ENCODE measurements at places on chromosomes 1 and 21.

- DNase-seq: no peak
Measured at GRCh38 chr1:154626456-154627256, 18.7 kb upstream of the ADAR start.

DNA sequence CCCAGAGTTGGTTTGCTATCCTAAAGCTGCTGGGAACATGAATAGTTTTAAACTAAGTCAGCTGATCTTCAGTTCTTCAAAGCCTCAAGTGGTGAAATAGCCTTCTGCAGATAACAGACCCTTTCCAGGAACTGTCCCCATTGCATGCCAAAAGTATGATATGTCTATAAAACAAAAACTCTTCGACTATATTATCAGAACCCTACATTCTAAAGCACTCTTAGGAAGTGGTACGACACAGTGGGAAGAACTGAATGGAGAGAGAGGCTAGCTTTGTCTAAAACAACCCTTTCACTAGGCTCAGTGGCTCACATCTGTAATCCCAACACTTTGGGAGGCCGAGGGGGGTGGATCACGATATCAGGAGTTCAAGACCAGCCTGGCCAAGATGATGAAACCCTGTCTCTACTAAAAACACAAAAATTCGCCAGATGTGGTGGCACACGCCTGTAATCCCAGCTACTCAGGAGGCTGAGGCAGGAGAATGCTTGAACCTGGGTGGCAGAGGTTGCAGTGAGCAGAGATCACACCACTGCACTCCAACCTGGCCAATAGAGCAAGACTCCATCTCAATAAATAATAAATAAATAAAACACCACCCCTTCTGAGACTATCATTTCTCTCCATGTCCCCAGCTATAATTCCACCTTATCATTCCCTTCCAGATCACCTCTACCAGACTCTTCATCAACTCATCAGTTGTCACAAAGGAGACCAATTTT, 2.2 kb upstream of the FRRS1 start:
- no peak for DNase-seq

DNA sequence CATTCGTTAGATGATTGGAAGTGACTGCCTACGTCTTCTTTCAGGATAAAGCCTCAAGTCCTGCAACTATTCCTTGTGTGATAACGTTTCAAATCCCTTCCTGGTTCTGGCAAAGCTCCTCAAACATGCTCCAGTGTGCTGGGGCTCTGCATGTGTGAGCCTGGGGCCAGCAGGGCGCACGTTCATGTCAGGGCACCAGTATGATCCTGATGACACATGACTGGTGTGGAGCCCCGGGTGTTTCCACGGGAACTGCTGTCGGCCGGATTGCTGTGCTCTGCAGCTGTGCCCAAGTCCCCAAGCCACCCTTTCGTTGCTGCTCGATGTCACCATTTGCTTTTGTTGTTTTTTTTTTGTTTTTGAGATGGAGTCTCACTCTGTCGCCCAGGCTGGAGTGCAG, 21.3 kb downstream of the KRTAP10-1 start:
- DNase-seq: no peak

GRCh38 chr1:110594456-110595352, 11.5 kb downstream of the KCNA2 start:
- peak; percentile 38 for DNase-seq

GRCh38 chr1:171754353-171754705, 12.5 kb upstream of the VAMP4 start:
- DNase-seq: no peak

GRCh38 chr1:94425821-94426484, 7.8 kb downstream of the ABCD3 start:
- DNase-seq: no peak

GRCh38 chr1:25933479-25934365, 27.5 kb upstream of the STMN1 start:
- no peak for DNase-seq

- DNase-seq: no peak
Measured at GRCh38 chr1:60402216-60402615, 328.6 kb upstream of the C1orf87 start.

DNA sequence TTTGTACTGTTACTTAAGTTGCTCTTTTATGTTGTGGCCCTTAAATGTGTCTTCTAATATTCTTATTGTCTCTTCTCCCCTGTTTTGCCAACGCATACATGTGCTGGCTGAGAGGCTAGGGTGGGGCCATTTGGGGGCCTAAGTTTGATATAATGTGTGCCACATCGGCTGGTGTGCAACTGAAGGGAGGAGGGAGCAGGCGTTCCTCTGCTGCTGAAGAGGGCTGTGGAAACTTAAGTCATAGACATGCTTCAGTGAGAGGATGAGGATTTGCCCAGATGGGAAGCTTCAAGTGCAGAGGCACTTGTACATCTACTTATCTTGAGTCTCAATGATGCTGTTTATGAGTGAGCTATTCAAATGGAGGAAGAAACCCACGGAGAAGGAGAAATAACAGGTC, 630.6 kb downstream of the LMO4 start:
- DNase-seq: no peak

DNA sequence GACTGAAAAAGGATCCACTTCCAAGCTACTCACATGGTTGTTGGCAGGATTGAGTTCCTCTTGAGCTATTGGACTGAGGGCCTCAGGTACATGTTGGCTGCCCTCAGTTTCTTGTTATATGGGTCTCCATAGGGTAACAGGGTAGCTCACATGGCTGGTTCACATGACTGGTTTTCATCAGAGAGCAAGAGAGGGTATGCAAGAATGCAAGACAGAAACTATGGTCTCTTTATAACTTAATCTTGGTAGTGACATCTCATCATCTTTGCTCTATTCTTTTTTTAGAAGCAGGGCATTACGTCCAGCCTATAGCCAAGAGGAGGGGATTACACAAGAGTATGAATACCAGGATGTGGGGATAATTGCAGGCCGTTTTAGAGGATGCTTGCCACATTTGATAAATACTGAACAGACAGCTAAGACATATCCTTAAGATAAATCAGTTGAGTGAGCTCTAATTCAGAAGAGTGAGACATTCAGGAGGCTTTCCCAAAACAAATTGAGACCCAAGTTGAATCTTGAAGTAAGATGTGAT, 100.2 kb downstream of the HMCN1 start:
- DNase-seq: no peak

DNA sequence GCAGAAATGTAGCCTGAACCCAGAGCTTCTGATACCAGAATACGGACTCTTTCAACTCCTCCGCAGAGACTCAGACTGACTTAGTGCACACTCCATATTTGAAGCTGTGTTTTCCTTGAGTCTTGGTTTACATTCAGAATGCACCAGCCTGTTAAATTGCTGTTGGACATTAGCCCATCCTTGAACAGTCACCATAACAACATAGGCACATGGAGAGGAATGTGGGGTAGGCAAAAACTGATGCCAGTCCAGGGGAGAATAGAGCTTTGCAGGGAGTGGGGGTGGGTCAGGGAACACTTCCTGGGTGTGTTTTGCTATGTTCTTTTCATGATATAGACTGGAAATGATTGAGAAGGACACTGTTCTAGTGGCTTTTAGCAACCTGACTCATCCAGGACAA, 76.3 kb upstream of the CACNA1E start:
- no peak for DNase-seq

GRCh38 chr1:35519432-35519831, 37.8 kb downstream of the KIAA0319L start:
- no peak for DNase-seq

- no peak for DNase-seq
Measured at GRCh38 chr1:213256438-213257087, 205.5 kb downstream of the RPS6KC1 start.

GRCh38 chr1:230328342-230329015, 97.7 kb downstream of the PGBD5 start:
- no peak for DNase-seq

DNA sequence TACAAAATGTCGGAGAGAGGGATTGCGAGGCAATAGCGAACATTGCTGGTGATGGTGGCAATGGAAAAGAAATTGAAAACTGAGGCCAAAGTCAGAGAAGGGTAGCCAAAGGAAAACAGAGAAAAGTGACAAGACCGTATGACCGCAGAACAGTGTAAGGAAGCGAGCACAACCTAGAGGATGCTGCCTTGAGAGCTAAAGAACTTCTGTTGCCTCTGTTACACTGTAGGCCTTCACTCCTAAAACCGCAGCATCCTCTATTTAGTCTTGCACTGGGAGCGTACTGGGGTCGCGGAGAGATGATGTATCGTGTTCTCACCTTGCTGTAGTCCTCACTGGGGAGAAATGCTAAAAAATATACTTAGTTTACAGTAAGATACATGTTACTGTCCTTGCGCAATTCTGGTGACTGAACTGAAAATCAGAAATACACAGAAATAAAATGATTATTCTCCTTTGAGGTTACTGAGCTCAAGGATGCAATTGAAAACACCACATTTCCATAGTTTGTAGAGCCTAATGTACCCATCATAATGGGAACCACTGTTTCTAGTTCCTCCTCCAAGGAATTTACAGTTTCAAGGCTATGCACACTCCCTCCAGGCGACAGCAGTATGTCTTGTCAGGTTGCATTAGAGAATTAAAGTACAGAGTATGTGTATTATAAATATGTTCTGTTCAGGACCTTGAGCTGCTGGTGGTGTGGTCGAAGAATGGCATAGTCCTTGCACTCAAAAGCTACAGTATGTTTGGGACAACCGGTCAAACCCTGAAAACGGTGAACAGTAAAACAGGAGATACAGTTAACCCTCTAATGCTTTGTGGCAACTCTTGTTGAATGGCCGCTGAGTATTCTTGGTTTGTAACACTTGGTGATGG, 1.3 kb downstream of the NEK7 start:
- peak; percentile 42 for DNase-seq

DNA sequence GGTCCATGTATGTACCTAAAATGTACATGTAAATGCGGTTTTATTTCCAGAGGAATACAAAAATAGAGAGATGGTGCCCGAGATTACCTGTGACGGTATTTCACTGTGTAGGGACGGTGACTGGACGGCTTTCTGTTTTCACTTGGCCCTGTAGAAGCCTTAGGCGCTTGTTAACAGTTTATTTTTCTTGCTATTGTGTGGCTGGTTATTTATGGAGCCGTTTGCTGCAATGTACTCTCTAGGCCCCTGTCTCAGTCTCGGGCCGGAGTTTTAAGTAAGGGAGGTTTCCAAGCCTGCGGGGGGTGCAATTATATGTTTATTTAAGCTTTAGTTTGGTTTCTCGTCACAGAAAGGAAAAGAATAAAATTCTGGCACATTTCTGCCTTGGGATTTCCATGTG, 413 bp downstream of the EFCAB7 start:
- DNase-seq: peak; percentile 12

GRCh38 chr1:156480411-156481192, 20.0 kb downstream of the MEF2D start:
- DNase-seq: peak; percentile 87

- no peak for DNase-seq
Measured at GRCh38 chr1:201076092-201076491, 36.1 kb downstream of the CACNA1S start.

DNA sequence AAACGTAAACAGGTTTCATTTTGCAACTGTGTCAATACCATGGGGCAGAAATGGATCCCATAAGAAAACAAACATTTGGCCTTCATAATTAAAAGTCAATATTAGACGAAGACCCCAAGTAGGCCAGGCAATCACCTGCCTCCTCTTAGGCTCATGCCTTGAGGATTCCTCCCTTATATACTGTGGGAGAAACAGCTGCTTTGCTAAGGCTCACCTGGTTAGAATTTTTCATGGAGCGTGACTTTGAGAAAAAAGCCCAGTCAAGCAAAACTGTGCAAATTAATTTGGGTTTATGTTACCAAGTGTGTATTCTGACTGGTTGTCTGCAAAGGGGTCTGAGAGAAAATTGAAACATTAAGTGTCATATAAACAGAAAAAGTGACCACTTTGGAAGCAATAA, 605.3 kb upstream of the USP24 start:
- DNase-seq: no peak

DNA sequence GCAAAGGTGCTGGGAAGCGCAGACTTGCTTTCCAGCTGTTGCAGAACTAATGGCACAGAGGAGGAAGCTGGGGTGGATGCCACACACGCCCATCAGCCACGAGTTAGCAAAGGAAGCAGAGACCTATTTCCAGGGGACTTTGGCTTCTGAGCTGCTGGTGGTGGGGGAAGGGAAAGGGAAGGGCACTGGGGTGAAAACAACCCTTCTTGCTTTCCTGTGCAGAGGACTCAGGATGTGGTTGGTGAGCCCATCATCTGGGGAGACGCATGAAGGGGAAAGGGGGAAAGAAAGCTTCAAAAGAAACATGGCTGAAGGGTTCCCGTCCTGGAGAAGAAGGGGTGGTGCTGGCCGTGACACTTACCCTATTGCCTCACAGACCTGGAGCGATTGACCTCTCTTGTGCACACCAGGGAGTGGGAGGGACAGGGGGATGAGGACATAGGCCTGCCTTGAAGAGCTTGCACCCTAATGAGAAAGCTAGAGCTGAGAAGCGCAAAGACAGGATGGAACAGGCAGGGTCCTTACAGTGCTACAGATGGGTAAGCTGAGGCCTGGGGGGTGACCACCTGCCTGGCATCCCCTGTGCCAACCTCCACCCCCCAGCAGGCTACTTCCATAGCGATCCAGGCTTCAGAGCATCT, 140.8 kb upstream of the RAB4A start:
- peak; percentile 84 for DNase-seq

- no peak for DNase-seq
Measured at GRCh38 chr1:6244401-6245049, 546 bp downstream of the HES3 start.

DNA sequence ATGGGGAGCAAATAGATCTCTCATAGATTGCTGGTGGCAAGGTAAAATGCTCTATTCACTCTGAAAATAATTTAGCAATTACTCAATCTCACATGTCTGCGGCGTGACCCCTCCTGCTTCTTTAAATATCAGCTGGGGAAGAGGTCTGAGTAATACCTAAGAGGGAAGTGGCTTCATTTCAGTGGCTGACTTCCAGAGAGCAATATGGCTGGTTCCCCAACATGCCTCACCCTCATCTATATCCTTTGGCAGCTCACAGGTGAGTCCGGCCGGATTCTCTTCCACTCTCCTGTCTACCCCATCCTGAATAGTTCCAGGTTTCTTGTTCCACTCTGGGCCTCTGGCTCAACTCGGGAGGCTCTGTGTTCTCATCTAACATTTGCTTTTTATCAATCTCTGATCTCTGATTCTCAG, at the start of gene SLAMF7:
Gene SLAMF7, plus strand, starts transcription at position 150 of the 414 bp plus-strand sequence. Its CDS starts 55 bp downstream, at position 205.
- DNase-seq: peak; percentile 80

Measured in suppressor macrophage (primary cell).